ENCODE measurements at places on chromosomes 11 and 22.

GRCh38 chr11:120489799-120490198 lies 21.7 kb upstream of the GRIK4 start:
- DNase-seq: no peak

DNA sequence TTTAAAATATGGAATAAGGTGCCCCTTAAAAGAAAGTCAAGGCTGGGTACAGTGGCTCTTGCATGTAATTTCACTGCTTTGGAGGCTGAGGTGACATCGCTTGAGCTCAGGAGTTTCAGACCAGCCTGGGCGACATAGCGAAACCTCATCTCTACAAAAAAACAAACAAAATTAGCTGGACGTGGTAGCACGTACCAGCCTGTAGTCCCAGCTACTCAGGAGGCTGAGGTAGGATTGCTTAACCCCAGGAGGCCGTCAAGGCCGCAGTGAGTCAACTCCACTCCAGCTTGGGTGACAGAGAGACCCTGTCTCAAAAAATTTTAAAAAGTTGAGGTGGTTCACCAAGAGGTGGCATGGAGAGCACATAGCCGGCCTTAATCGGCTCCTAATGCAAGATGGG lies 17.7 kb upstream of the ADORA2A start:
- no peak for DNase-seq

GRCh38 chr11:126391970-126392632 lies 36.6 kb downstream of the ST3GAL4 start:
- DNase-seq: no peak

DNA sequence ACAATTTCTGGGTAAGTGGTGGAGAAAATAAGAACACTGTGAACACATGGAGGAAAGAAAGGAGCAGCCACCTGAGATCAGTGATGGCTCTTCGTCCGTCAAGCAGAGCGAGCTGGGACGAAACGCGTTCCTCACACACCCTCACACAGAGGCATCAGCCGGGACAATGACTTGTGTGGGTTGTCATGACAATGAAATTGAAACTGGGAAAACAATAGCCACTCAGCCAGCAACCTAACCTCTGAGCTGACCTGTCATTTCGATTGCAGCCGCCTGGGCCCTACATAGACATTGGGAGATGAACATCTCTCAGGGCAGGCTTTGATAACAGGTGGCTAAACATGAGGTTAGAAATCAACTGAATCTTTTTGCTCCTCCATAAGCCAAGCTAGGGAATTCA lies 51.3 kb downstream of the TRIM29 start:
- no peak for DNase-seq

- DNase-seq: no peak
Measured at GRCh38 chr11:102422817-102423712, 29.5 kb downstream of the TMEM123 start.

DNA sequence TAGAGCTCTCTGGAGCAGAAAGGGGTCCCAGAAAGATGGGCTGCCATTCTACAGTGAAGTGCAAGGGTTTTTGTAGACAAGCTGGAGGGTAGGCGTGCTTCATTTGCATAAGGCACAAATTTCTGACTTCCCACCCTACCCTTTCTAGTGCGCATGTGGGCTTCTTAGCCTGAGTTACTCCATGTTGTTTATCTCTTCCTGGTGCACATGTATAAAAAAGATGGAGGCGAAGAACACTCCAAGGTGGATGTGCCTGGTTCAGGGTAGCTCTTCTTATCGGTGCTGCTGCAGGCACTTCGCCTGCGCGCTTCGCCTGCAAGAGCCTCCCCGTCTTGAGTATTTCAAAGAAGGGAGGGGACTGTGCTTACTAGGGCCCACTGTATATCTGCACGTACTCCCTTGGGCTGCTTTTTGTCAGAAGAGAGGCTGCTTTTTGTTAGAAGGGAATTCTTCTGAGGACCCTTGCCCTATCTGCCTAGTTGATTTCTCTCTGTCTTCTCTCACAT lies 1047.3 kb upstream of the CNTN5 start:
- DNase-seq: no peak

DNA sequence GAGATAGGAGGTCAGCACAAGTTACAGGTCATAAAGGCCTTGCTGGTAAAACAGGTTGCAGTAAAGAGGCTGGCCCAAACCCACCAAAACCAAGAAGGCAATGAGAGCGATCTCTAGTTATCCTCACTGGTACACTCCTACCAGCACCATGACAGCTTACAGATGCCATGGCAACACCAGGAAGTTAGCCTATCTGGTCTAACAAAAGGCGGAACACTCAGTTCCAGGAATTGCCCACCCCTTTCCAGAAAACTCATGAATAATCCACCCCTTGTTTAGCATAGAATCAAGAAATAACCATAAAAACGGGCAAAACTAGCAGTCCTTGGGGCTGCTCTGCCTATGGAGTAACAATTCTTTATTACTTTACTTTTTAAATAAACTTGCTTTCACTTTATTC lies 43.5 kb upstream of the B3GAT1 start:
- no peak for DNase-seq

GRCh38 chr11:34493468-34493867 lies 20.1 kb downstream of the ELF5 start:
- no peak for DNase-seq

- DNase-seq: no peak
Measured at GRCh38 chr11:96969251-96969650, 579.4 kb downstream of the JRKL start.

DNA sequence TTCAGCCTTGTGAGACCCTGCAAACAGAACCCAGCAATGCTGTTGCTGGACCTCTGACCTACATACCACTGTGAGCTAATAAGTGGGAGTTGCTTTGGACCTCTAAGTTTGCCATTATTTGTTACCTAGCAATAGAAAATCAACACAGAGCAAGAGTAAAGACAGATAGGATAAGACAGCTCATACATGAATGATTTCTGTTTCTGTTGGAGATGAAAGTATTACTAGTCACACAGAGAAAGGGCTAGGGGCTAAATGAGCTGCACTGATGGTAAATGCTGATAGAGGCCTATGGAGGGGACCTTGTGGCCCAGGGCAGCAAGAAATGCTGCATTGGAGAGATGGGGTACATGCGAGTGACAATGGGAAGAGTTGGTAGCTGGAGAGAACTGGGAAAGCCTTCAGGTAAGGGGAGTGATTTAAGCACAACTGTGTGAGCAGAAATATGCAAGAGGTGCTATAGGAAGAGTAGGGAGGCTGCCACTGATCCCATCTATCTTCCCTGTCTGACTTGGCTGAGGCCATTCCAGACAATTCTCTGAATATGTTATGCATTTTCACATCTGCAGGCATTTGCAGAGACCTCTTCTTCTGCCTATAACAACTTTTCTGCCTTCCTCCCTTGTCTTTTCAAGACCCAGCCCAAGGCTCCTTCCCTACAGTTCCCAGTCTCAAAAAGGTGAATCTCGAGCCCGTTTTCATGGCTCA lies 46.1 kb upstream of the SYN3 start:
- DNase-seq: no peak

- no peak for DNase-seq
Measured at GRCh38 chr11:131691181-131692041, 321.0 kb downstream of the NTM start.

- no peak for DNase-seq
Measured at GRCh38 chr11:78562398-78562797, 12.3 kb downstream of the NARS2 start.

DNA sequence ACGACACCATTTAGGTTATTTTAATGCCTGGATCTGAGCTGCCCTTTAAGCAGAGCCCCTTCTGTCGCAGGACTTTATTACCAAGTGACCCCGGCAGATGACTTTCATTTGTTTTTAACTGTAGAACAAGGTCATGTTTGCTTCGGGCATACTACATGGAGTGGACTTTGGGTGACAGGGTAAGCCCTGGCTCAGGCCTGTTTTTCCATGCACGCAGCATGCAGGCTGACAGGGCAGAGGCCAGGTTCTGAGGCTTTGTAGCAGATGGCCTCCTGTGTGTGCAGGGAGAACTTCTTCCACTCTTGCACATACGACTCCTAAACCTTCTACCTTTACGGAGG lies 50.5 kb downstream of the SNX19 start:
- no peak for DNase-seq

- no peak for DNase-seq
Measured at GRCh38 chr11:11979488-11980117, 28.8 kb downstream of the DKK3 start.

GRCh38 chr11:33013755-33014154 lies 1.9 kb upstream of the DEPDC7 start:
- DNase-seq: no peak

GRCh38 chr11:12253843-12254281 lies 123.5 kb upstream of the PARVA start:
- no peak for DNase-seq

GRCh38 chr11:2442589-2442988 lies 1.7 kb downstream of the TRPM5 start:
- DNase-seq: no peak

DNA sequence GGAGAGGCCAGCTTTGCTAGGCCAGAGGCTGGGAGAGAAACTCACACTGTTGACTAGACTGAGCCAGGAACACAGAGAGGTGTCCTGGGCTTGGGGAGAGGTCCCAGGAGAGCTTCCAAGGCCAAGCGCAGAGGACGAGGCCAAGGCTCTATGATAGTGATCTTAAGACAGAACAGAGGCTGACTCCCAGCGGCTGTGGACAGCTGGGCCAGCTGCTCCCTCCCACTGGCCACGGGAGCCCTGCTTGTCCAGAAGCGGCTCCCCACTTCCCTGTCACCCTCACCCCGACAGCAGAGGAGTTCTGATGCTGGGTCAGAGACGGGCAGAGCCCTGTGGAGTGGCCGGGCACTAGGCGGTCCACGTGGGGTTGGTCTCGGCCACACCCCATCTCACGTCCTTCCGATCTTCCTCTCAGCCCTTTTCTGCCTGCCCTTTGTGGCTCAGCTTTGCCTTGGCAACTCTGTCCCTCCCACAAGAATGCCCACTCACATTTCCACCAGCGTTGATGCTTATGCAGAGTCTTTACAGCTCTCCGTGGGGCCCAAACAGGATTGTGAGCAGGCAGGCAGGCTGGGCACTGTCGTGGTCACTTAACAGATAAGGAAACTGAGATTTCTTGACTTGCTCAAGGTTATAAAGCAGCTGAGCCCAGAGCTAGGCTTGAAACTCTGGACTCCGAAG lies 68.2 kb downstream of the FBXO7 start:
- no peak for DNase-seq

DNA sequence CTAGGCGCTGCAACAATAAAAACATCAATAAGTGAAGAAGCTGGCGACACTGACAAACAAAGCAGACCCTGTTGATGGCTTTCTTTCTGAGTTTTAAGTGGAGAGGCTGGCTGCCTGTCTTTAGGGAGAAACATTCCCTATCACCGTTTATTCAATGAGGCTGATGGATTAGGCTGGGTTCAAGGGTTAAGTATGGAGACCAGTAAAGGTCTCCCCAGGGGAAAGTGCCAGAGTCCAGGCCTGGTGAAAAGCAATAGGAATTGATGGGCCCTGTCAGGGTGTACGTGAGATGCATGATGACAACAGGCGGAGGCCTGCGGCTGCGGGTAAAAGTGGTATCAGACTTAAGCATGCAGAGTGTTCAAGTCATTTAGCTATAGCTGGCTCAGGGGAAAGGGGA lies 102.6 kb downstream of the ALX4 start:
- DNase-seq: no peak

GRCh38 chr11:12179019-12179418 lies 68.6 kb downstream of the MICAL2 start:
- no peak for DNase-seq

GRCh38 chr22:48263431-48263765 lies 1500.9 kb downstream of the TBC1D22A start:
- no peak for DNase-seq

GRCh38 chr11:1927848-1928469 lies 8.5 kb downstream of the TNNT3 start:
- no peak for DNase-seq

DNA sequence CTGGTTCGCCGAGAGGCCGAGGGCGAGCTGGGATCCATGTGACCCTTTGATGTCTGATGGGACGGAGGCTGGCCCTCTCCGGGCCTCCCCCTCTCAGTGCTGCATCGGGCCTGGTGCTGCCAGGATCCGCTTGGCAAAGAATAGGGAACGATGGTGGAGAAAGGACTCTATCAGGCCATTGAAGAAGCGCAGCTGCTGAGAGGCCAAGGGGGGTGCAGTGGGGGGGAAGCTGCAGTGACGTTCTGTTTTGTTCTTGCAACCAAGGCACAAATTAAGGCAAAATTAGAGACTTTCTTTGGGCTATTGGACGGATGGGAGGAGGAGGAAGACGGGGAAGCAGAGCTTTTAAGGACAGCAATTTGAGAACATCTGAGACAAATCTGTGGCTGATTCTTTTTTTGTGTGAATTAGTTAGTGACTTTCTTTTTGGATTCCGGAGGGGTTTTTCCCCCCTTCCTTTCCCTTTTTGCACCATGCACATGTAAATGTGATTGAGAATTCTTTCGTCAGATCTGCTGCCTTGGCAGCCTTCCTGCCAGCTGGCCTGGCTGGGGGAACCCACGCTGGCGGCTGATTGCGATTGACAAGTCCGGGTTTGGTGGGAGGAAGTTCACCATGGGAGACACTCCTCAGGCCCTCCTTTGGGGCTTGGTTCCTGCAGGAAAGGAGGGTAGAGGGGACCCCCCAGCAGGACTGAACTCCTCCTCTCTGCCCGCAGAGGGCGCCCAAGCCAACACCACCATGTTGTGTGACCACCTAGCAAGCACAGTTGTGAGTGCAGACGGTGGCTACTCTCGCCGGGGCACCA lies 214.6 kb downstream of the NTM start:
- no peak for DNase-seq

DNA sequence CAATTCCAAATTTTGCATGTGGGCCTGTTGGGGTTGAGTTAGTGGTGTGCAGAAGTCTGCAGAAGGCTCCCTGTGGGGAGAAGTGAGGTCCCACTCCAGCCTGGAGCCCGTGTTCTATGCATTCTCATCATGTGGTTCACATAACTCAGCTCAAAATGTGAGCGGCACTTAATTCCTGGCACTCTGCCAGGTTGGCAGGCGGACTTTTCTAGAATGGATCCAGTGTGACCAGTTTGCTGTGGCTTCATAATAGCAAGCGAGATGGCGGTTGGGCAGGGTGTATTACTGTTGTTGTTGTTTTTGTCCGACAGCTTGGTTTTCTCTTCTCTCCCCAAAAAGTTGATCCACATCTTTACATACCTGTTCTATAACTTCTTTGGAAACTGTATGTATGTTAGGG lies 146.8 kb upstream of the TTC12 start:
- DNase-seq: no peak

DNA sequence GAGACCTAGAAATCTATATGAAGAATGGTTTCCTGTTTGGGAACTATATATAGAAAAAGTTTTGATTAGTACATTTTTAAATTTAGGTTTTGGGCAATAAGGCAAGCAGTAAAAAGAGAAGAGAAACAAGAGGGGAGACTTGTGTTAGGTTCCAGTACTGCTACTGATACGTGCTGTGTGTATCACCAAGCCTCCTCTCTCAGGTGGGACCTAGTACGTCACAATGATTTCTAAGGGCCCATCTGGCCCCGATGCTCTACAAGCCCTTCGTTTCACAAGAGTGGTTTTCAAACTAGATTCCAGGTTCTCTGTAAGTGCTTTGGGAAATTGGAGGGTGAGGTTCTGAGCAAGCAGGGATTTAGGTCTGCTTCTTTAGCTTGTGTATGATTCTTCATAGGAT lies 39.2 kb downstream of the USP35 start:
- DNase-seq: no peak

All from NCI-H1694 (cell line).